C1 segment of cervical spinal cord (tissue), 14 donors: ENCODE measurements at places on chromosomes 1 and 21.

DNA sequence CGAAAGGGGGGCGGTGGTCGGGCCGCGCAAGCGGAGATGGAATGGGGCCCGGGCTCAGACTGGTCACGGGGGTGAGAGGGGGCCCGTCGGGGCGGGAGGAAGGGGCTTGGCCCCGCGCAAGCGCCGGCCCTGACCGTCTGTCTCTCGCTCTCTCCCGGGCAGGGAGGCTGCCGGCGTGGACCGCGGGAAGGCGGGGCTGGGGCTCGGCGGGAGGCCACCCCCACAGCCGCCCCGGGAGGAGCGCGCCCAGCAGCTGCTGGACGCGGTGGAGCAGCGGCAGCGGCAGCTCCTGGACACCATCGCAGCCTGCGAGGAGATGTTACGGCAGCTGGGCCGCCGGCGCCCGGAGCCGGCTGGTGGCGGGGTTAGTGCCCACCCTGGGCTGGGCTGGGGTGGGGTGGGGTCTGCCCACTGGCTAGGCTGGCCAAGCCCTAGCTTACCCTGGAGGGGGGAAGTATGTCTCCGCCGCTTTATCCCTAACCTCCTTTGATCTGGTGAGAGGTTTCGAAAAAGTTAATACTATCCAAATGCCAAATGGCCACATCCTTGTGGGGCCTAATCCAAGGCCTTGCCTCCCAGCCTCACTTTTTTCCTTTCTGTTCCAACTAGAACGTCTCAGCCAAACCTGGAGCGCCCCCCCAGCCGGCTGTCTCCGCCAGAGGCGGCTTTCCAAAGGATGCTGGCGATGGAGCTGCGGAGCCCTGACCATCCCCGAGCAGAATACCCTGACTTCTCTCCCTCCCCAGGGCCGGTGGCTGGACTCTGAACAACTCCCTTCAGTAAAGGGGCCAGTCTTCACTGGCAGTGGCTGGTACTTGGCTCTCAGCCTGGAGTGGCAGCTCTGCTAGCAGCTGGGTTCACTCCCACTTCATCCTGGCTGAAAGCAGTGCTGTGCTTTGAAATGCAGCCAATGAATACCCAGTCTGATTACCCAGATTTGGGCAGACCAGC, 636 bp upstream of the YRDC start:
- peak; percentile 68 for DNase-seq

GRCh38 chr1:76824106-76824505, 43.2 kb upstream of the ST6GALNAC5 start:
- DNase-seq = no peak

DNA sequence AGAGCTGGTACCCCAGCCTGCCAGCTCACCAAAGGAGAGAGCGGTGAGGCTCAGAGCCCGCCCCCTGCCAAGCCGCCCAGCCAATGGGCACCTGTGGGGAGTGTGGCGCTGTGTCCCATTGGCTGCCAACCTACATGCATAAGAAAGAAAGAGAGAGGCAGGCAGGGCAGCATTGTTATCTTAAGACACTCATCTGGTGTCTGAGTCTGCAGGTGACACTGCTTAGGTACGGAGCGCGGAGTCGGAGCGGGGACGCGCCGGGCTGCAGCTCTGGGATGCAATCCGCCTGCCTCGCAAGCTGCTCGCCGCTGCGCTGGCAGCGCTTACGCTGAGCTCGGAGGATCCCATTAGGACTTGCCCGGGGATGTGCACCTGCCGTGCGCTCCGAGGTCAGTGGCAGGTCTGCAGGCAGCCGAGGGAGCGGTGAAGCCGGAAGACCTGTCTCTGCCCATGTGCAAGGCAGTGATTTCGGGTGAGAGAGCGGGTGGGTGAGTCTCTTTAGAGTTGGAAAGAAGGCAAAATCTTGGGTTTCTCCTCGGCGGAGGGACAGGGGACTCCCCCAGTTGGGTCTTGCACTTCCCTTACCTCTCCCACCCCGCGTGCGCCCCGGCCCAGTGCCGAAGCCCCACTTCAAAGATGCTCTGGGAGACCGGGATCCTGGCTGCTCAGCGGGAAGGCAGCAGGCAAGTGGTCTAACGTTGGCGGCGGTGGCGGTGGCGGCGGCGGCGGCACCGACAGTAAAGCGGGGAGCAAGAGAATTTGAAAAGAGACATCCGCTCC, at the start of gene BRINP2:
Gene BRINP2, plus strand, starts transcription at position 203 of the 780 bp plus-strand sequence. CDS start 58,919 bp downstream, outside the sequence.
- DNase-seq = peak; percentile 83

DNA sequence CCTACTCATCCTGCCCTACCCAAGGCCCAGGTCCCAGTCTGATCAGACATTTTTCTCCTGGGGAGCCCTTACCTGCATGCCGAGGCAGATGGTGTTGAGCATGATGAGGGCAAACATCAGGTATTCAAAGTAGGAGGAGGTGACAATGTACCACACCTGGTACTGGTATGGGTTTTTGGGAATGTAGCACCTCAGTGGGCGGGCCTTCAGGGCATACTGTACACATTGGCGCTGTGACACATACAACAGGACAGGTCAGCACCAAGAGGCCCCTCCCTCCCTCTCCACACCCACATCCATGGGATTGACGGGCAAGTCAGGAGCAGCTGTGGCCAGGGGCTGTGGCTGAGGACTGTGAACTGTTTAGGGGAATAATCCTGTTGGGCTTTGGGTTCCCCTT, 37.1 kb upstream of the KIF21B start:
- no peak for DNase-seq

- no peak for DNase-seq
Measured at GRCh38 chr1:86858524-86859261, 55.2 kb downstream of the SELENOF start.

DNA sequence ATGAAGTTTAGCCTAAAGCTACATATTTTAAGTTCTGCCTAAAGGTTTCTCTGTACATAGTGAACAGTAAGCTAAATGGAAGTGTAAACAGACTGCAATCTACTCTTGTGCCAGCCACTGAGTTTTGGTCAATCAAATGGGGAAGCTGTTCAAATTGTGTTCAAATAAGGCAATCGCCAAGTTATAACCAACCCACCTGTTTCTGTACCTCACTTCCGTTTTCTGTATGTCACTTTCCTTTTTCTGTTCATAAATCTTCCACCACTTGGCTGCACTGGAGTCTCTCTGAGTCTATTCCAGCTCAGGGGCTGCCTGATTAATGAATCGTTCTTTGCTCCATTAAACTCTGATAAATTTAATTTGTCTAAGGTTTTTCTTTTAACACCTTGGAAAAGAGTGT, 10.8 kb upstream of the THEM4 start:
- DNase-seq = no peak
